ENCODE measurements at places on chromosomes 4 and X.
A peak's percentile ranks its signal among the peaks of the same experiment; 100 is the strongest.

DNA sequence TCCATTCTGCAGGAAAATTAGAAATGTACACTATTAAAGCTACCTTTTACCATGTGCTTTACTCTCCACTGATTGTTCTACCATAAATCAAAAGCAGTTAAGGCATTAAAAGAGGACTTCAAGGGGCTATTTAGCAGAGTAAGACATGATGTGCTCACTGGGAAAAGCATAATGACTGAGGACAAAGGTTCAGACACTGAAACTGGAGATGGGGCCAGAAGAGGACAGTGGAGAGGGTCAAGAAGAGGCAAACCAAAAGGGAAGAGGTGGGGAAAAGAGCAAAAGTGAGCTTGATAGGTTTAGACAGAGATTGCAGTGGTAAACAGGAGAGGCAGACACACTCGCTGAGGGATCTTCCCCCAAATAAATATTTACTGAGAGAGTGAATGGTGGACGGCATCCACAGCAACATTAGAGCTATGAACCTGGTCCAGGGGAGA, 23.8 kb downstream of the SH3RF1 start:
- DNase-seq: no peak

DNA sequence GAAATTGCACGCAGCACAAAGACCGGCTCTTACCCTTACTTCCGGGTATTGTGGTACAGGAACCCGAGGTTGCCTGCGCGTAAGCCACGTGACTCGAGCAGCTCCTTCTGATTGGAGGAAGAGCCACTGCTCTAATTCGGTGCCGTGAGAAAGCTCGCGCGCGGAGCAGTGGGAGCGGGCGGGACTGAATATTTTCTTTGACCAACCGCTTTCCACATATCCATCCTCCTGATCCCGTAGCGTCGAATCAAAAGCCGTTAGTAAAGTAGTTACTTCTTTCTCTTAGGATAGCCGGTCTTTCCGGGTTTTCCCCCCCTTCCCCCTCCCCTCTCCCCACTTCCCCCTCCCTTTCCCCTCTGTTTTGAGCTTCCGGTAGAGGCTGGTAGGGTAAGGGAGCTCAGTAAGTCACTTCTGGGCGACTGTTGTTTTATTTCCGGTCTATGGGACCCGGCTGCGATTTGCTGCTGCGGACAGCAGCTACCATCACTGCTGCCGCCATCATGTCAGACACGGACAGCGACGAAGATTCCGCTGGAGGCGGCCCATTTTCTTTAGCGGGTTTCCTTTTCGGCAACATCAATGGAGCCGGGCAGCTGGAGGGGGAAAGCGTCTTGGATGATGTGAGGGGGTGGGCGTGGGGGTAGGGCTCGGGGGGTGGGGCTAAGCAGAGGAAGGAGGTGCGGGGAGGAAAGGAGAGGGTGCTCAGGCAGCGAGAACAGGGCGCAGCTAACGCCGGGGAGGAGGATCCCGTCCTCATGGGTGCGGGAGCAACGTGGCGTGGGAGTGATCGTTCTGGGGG, at the start of gene TAF1:
TAF1 (plus strand) TSS at position 483 of the 799 bp plus-strand sequence; CDS start at position 501, 18 bp downstream.
- peak; percentile 85 for DNase-seq

GRCh38 chrX:154307202-154307601, 11.6 kb downstream of the TKTL1 start:
- DNase-seq: no peak

DNA sequence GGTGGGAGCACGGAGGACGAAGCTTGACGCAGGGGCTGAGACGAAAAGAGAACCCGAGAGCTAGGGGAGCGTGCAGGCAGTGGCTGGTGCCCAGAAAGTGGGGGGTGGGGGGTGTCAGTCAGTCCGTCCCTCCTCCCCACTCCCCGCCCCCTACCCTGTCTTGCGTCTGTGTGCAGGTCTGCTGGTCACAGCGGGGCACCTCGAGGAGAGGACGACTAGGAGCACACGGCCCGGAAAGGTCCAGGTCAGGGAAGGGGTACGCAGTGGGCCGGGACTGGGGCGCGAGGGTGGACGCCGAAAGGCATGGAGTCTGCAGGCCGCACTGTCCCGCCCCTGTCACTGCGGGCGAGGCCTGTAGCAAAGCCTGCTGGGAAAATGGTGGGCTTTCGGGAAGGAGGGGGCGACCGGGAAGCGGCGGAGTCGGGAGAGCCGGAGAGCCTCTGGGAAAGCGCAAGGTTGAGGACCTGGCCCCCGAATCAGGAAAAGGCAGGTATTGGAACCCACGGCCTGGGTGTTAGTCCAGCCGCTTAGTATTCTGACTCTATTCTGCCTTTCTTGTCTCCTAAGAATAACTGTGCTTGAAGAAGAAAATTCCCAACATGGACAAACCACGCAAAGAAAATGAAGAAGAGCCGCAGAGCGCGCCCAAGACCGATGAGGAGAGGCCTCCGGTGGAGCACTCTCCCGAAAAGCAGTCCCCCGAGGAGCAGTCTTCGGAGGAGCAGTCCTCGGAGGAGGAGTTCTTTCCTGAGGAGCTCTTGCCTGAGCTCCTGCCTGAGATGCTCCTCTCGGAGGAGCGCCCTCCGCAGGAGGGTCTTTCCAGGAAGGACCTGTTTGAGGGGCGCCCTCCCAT, 769 bp downstream of the TCEAL1 start:
- peak; percentile 9 for DNase-seq

GRCh38 chr4:8599657-8600056, 7.1 kb downstream of the CPZ start:
- no peak for DNase-seq

DNA sequence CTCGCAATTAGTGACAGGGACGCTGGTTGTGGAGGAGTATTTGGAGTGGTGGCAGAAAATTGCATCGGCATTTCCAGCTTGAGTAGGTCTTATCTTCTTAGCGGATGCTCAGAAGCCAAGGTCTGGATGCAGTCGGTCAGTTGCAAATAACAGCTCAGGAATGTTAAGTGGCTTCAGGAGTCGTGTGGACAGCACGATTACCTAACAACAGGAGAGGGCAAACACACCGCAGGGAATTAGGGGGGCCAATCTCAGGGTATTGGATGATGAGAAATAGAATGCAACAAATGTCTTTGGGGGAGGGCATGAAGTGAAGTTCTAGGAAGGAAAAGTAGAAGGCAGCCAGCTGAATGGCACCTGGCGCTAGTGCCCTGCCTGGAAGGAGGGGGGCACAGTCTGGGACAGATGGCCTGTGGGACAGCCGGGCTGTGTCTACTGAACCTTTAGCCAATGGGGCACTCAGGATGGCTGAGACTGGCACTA, 11.8 kb downstream of the RASL11B start:
- DNase-seq: no peak

DNA sequence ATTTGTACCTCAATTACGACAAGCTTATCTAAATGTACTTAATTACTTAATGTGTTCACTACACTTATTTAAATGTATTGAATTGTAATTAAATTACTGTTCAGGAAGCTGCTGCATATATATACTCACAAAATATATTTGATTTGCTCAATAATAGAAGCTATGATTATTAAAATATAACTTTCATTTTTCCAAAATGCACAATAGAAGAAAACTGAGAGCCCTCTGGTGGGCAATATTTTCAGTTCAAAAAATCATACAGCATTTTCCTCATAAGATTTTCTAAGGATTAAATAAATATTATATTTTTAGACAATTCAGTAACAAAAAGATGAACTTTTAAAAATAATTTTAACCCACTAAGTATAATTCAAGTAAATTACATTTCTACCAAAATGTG, 217.3 kb downstream of the DKK2 start:
- DNase-seq: no peak

DNA sequence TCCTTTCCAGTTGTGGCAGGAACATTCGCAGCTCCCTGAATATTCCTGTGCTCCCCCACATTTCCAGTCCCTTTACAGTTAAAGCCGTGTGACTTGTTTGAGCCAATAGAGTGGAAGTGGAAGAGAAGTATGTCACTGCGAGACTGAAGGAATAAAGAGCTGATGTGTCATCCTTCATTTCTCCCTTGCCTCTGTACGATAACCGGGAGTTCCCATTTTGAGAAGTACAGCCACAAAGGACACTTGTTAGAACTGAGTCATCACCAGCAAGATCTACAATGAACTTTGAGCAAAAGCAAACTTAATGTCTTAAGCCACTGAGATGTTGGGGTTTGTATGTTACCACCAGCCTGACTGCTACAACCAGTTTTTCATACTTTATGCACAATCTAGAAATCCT, 92.3 kb downstream of the SPRY1 start:
- DNase-seq: no peak

- no peak for DNase-seq
Measured at GRCh38 chr4:6910340-6910959, 824 bp downstream of the TBC1D14 start.

- no peak for DNase-seq
Measured at GRCh38 chrX:154598656-154599055, 13.7 kb downstream of the CTAG1A start.

GRCh38 chrX:111361751-111362150, 50.2 kb downstream of the DCX start:
- DNase-seq: no peak

DNA sequence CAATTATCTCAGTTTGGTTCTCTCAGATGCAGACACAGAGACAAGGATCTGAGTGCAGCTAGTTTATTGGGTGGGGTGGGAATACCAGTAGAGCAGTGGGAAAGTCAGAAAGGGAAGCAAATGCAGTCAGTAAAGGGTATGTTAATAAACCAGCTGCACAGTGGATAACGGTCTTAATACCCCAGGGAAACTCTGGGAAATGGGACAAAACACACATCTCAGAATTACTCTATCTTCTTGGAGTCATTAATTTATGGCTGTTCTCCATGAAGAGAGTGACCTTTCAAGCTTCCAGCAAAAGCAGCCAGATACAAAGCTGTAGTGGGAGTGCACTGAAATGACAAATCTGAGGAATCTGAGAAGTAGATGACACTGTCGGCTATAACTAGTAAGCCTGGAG, 73.3 kb upstream of the NALF2 start:
- DNase-seq: no peak

DNA sequence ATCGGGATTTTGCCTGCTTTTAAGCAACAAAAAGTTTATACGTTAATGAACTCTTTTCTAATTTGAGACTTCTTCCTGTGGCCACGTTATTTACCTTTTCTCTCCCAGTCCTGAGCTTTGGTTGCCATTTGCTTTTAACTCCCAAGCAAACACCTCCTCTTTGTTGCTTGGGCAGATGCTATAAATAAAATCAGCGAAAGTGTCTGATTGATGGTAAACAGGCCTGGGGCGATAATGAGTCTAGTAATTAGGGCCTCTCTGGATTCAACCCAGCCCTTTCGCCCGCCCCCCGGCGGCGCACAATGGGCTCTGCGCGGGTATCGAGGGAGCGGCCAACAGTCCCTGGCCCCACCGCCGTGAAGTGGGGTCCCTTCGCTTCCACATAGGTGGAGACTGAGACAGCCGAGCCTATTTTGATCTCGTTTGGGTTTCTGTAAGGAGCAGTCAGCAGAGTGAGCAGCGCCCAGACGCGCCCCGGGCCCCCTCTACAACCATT, 790 bp downstream of the CLGN start:
- DNase-seq: no peak

GRCh38 chr4:137531986-137532868, at the start of gene PCDH18:
Gene PCDH18, minus strand, starts transcription at chr4:137532494. Its CDS starts 406 bp downstream, at chr4:137532088.
- peak; percentile 4 for DNase-seq

- DNase-seq: peak; percentile 36
Measured at GRCh38 chr4:7947927-7948326, 8.3 kb upstream of the AFAP1 start.

GRCh38 chr4:139761461-139761860, 95.8 kb downstream of the MGST2 start:
- DNase-seq: no peak

DNA sequence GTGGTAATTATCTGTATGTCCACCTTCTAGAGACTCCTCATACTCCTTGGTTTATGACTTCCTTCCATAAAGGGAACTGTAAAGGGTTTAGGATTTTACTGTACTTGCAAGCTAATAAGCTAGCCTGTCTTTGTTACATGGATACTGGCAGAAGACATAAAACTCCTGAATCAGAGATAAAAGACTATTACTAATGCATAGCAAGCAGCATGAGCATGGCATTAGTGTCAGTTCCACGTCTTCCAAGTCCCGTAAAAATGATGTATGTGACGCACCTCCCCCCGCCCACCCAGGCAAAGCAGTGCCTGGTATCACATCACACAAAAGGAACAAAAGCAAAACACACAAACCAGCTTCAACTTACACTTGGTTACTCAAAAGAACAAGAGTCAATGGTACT, 71.0 kb downstream of the SLC10A6 start:
- DNase-seq: no peak

DNA sequence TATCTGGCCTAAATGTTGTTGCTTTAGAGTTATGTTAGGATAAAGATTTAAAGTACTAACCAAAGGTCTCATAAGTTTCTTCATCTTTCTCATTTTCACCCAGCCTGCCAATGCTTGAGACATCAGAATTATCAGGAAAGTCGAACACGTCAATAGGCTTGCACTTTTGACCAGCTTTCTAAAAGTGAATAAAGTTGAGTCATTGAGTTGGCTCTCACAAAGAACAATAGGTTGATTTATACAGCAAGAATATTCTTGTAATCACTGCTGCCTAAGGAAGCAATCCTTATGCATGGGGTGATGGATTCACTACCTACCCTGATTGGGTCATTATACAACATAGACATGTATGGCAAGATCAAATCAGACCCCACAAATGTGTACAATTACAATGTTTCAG, 5.0 kb downstream of the CENPU start:
- DNase-seq: no peak

GRCh38 chr4:133982533-133983224, 218.9 kb downstream of the PABPC4L start:
- DNase-seq: no peak

DNA sequence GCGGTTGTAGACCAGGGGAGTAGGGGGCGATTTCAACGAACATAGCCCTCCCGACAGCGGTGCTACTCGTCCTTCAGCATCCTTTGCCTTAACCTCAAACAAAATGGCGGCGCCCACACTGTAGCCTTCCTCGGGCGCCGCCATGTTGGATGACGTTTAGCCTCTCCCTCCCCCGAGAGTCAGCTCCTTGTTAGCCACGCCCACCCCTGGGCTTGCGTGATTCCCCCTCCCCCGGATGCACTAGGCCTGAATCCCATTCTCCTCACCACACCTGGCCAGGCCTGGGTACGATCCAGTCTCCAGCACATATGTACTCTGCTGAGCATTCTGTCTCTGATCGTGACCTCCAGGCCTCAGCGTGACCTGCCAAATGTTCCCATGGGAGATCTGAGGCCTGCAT, 49.0 kb upstream of the ZNF157 start:
- DNase-seq: no peak

DNA sequence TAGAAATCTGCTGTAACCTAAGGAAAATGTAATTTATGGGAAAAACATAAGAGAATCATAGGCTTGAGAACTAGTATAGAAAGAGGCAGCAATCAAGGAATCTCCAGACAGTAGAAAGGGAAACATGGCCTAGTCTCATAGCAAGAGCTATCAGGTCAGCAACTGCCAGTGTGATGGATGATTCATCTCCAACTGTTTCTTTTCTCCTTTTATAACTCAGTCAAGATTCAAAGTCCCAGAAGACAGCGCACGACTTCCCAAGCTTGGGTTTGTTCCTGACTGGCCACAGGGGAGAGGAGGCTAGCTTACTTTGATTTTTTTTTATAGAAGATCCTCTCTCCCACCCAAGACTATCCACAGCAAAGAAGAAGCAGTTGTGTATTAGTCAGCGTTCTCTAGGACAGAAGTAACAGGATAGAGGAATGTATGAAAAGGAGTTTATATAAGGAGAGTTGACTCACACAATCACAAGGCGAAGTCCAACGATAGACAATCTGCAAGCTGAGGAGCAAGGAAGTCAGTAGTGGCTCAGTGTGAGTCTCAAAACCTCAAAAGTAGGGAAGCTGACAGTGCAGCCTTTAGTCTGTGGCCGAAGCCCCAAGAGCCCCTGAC, 181.5 kb downstream of the GC start:
- no peak for DNase-seq
